Mucosa of gallbladder (tissue), 1 donor: ENCODE measurements at places on chromosomes 6 and 20. TPM values are rescaled to one million over a fixed set of nuclear protein-coding genes. Genes with fewer than 3 reads are reported as not detected.

DNA sequence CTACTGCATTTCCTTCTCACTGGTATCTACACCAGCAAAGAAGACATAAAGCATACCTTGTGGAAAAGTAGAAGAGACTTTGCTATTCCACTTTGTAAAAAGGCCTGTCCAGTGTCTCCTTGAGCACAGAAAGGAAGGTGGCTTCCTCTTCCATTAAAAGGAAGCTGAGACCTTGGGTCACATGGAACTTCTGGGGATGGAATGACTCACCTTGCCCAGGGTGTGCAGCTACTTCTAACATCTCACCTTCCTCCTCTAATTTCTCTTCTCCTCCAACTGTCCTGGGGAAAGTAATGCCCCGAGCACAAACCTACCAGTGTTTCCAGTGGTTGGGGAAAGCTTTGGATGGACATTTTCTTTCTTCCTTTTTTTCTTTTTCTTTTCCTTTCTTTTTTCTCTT, 848.8 kb upstream of the MAP3K7 start:
- DNase-seq = no peak

WFDC10A gene
- total RNA-seq = not detected

RBM12 gene
- 68.5 TPM for total RNA-seq

KCNB1 gene
- 7.1 TPM for total RNA-seq

SLC17A1 gene
- 0.63 TPM for total RNA-seq

- DNase-seq = peak; percentile 65
These were observed 58.4 kb downstream of the PDE7B start for GRCh38 chr6:135909737-135910387.

GRCh38 chr6:140744659-140745320, 1370.3 kb upstream of the CITED2 start:
- DNase-seq = peak; percentile 52

- DNase-seq = no peak
These were observed 9.8 kb upstream of the PNISR start for GRCh38 chr6:99434702-99435530.
